ENCODE measurements at places on chromosomes 7 and 10.
A peak's percentile ranks its signal among the peaks of the same experiment; 100 is the strongest.

DNA sequence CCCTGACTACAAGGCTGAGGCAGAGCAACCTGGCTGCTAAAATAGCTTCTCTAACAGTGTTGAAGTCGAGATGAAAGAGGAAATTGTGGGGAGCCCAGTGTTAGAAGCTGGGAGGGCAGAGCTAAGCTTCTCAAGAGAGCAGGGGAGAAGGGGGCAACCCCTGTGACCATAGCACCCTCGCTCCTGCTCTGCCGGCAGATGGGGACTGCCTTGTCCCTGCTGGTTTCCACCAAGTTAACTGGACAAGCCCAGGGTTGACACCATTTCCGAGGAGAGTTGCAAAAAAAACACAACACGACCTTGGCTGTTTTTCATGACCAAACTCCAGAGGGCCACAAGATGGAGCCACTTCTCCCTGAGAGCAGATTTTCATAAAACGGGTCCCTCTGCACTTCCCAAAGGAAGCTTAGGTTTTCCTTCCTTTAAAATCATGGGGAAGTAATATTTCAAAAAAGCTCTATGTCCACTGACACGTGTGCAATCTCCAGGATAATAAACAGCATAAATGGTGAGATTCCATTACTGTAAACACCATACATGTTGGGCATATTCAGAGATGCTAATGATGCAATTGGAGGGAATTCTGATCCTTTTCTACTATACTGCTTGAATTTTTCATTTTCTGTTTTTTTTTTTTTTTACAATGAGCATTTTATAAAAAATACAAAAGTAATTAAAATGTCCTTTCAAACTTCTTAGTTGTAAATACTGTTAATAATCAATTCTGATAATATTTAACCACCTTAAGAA lies 140.4 kb downstream of the PIP4K2A start:
- peak; percentile 52 for DNase-seq

DNA sequence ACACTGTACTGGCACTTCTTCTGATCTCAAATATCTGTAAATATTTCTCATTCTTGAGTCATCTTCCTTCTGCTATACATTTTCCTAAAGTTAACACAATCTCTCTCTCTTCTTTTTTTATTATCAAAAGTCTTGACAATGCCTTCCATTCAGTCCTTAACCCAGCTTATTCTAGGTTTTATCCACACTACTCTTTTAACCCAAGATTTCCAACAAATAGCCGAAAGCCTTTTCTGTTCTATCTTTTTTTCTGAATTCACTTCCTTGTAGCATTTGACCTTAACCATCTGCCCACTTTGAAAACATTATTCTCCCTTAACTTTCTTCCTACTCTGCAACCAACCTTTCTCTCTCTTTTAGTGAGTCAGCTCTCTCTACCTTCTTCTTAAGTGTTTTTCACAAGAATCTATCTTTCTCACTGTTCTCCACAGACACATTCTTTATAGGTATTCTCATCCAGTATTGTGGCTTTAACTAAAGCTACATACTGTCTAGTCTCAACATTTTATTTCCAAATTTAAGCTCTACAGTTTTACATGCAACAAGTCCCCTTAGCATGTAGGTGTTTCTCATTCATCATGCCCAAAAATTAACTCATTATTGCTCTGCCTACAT lies 915.6 kb downstream of the KCNMA1 start:
- DNase-seq: no peak

- DNase-seq: no peak
These were observed 523.2 kb downstream of the GATA3 start for GRCh38 chr10:8577686-8578085.

- DNase-seq: no peak
These were observed 178.1 kb downstream of the PTEN start for GRCh38 chr10:88041243-88042159.

GRCh38 chr10:26952094-26952493 lies 91.3 kb upstream of the ABI1 start:
- DNase-seq: no peak

- DNase-seq: no peak
These were observed 21.9 kb downstream of the ADCY1 start for GRCh38 chr7:45595809-45596664.

- no peak for DNase-seq
These were observed 81.8 kb downstream of the WNT2 start for GRCh38 chr7:117241088-117241487.

GRCh38 chr7:1141651-1142050 lies 18.3 kb downstream of the ZFAND2A start:
- DNase-seq: peak; percentile 44

- no peak for DNase-seq
These were observed 7.7 kb upstream of the NT5C3A start for GRCh38 chr7:33070277-33070676.

GRCh38 chr7:82335001-82335400 lies 108.6 kb downstream of the CACNA2D1 start:
- no peak for DNase-seq

DNA sequence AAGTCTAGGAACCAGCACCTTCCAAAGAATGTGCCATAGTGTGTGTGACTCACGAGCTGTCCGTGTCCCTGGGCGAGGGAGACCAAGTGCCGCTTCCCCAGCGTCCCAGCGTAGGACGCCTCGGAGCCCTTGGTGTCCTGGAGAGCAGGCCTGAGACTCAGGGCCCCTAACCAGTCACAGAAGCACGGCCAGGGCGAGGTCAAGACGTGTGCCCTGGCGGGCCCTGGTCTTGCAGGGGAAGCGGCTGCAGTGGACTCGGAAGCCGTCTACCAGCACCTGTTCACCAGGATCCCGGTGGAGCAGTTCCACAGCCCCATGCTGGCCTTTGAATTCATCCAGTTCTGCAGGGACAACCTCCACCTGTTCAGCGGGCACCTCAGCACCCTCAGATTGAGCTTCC lies 10.6 kb downstream of the AP5Z1 start:
- DNase-seq: no peak

DNA sequence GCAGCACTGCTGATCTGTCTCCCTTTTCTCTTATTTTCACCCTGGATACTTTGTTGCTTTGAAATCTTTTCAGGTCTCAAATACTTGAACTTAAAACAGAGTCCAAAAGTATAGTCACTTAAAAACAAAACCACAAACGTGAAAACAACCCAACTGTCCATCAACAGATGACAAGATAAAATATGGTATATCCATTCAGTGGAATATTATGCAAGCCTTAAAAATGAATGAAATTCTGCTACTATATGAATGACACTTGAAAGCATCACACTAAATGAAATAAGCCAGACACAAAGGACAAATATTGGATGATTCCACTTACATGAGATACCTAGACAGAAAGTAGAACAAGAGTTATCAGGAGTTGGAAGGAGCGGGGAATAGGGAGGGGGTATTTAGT lies 44.7 kb upstream of the EFCAB10 start:
- no peak for DNase-seq

- no peak for DNase-seq
These were observed 71.3 kb downstream of the PIP4K2A start for GRCh38 chr10:22643116-22643515.

DNA sequence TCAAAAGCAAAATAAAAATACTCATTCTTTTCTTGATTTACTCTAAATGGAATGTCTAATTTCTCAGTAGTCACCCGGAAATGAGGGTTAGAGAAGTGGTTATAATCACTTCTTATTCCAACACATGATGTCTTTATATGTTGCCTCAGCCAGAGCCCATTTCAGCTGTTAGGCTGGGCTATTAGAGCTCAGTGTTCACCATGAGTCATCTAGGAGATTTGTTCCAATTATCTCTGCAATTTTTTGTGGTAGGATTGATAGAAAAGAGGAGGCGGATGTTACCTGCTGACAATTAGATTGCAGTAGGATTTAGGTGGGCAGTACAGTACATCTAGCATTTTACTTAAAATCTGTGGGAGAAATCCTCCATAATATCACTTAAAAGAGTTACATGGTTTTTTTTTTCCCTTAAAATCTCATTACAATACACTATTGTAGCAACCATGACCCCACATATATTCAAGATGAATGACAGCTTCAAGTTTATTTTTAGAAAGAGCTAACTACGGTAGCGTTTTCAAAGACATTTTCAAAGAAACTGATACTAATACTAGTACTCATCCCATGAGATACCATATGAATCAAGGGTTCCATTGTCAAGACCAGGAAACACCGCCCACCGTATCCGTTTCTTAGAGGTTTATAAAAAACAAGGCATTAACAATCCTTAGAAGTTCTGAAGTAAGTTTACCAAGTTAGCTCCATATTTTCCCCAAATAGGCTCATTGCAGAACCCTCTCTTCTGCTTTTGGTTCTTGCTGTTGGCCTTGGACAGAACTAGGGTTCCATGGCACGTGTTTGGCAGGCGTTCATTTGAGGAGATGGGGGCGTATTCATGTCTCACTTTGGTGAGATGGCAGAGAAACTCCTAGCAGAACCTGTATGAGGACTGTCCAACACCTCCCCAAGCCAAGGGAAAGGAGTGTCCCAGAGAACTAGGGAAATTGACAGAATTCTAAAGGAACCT lies 10.4 kb downstream of the CPA2 start:
- DNase-seq: peak; percentile 80

- DNase-seq: no peak
These were observed 115.9 kb downstream of the TCERG1L start for GRCh38 chr10:131195558-131196159.

DNA sequence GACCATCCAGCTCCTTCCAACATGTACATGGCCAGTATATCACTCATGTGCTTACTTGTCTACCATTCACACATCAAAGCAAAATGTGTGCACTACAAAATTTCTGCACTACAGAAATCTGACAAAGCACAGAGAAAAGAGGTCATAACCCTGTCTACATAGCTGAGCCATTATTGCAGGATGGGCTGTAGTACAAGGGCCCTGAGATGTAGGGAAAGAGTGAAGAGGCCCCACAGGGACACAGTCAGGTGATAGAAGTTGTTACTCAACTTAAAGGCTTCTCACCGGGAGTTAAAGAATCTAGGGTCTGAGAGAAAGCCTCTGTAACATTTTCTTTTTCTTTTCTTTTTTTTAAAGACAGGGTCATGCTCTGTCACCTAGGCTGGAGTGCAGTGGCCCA lies 17.5 kb downstream of the AVPI1 start:
- peak; percentile 56 for DNase-seq

GRCh38 chr10:63703740-63704345 lies 182.6 kb downstream of the REEP3 start:
- DNase-seq: no peak

Data from fibroblast of mammary gland (primary cell).